ENCODE measurements at places on chromosomes 7 and 10. TPM values are rescaled to one million over a fixed set of nuclear protein-coding genes. Genes with fewer than 3 reads are reported as not detected.

EBLN1 gene
- polyA plus RNA-seq, result not detected

ANXA8L1 gene
- not detected for polyA plus RNA-seq

ARMC10 gene
- 53.6 TPM for polyA plus RNA-seq

GPR26 gene
- not detected for polyA plus RNA-seq

MUC12 gene
- 0.01 TPM for polyA plus RNA-seq

UPK3B gene
- 0.70 TPM for polyA plus RNA-seq

ELMO1 gene
- polyA plus RNA-seq, result 11.8 TPM

GRCh38 chr7:134714470-134715205 lies 64.8 kb upstream of the CALD1 start:
- DNase-seq, result no peak

DNA sequence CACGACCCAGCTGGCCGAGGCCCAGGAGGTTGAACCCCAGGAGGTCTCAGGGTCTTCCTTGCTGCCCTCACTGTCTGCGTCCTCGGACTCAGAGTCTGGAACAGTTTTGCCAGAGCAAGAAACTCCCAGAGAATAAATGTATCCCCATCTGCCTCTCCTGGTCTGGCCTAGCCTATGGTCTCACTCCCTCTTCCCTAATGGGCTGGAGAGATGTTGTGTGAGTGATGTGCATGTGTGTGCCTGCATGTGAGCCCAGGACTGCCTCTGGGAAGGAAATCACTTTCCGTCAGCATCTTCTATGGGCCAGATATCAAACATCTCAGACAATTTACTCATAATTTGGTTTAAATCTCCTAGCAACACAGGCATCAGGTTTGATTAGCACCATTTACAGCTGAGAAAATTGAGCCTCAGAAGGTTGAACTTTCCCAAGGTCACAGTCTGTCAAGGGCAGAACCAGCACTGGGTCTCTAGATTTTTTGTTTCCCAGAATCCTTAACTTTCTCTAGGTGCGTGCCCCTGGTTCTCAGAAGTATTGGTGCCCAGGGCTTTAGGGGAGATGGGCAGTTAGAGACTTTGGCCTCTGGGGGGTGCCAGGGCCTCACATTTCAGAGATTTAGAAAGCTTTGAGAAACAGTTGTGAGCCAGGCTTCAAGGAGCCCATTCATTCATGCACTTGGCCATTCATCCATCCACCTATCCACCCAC lies 4.9 kb downstream of the TMEM270 start:
- no peak for DNase-seq

DNA sequence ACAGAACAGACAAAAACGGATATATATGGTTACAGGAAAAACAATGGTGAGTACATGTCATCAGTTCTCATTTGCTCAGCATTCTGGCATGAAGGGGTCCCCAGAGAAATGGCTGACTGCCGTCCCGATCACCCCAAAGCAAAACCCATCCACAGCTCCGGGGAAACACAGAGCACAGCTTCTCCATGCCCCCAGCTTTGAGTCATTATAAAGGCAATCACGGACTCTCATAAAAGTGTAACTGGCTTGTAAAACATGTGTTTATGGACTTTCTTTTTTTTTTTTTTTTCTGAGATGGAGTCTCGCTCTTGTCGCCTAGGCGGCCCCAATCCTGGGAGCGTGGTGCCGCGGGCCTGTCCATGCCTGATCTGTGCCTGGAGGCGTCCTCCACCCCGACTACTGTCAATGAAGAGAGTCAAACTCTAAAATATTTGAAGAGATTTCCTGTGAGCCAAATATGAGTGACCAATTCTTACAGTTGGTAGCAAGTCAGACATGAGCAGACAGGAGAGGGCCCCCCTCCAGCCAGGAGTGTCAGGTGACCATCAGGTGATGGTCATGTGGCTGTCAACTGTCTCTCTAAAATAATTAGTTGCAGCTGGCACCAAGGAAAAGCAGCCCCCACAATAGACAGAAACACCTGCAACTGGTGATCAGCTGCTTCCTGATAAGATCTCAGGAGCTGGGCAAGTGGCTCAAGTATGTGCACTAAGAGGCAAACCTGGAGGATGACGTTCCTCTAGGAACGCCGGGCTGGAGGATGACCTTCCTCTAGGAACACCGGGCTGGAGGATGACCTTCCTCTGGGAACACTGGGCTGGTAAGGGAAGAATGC lies 21.7 kb upstream of the NOM1 start:
- DNase-seq, result no peak

DNA sequence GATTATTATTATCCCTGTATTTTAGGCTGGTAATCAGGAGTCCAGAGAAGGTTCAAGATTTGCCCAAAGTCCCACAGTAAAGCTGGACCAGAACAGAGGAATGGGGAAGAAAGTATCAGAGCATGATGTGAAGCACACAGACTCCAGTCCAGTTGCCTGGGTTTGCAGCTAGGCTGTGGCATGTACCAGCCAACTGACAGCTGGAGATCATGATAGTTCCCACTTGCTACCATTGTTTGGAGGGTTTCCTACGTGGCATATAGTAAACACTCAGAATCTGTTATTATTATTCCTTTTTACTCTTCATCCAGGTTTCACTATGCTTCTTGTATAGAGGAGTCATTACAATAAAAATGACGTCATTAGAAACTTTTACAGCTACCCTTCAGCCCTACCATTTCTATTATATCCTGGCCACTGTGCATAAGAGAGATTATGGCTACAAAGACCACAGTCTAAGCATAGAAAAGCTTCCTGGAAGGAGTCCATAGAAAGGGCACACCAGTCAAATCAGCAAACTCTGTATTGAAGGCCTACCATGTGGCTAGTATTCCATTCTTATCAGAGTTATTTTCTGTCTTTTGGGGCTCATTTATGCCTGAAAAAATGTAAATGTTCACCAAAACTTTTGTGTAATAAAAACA lies 66.6 kb downstream of the MTPN start:
- DNase-seq, result no peak

Data from renal pelvis (tissue), 12 donors.